Esophagus squamous epithelium (tissue), 5 donors: ENCODE measurements at places on chromosomes 1 and 21.

- H3K27me3 ChIP-seq = no peaks in the 10 kb centered on the region
- H3K36me3 ChIP-seq = no peaks in the 10 kb centered on the region
- DNase-seq = no peak
- H3K4me3 ChIP-seq = no peak overlapping the region
- H3K4me1 ChIP-seq = no peaks in the 10 kb centered on the region
These were observed 316.3 kb downstream of the KCNH1 start for GRCh38 chr1:210817385-210818275.

- no peak for DNase-seq
- no peaks in the 10 kb centered on the region for H3K36me3 ChIP-seq
- no peaks in the 10 kb centered on the region for H3K4me1 ChIP-seq
These were observed 247.9 kb downstream of the NPHP4 start for GRCh38 chr1:5744341-5744740.

- no peaks in the 10 kb centered on the region for H3K27me3 ChIP-seq
- H3K36me3 ChIP-seq = no peaks in the 10 kb centered on the region
- H3K4me1 ChIP-seq = no peaks in the 10 kb centered on the region
- no peak overlapping the region for H3K4me3 ChIP-seq
- H3K27ac ChIP-seq = no peak overlapping the region
- DNase-seq = no peak
These were observed 100.0 kb upstream of the SERTAD4 start for GRCh38 chr1:210132582-210132981.

DNA sequence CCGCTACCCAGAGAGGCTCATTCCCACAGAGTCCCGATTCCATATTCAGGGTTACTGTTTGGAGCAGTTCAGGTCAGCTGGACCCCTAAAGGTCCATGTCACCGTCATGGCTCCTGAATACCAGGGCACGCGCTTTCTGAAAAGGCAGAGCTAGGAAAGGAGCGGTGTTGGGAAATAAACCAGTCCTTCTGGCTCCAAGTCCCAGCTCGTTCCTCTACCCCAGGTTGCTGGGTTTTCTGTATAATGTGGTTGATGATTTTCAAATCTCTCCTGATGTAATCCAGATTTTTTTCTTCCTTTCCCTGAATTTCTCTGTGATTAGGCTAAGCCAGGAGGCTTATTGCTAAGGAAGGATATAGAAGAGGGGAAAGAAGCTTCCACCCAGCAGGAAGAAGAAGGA lies 14.0 kb upstream of the PKP1 start:
- H3K27me3 ChIP-seq = peaks cover 28% of the 10 kb centered on the region
- peak overlapping the region; percentile 75 for H3K27ac ChIP-seq
- DNase-seq = no peak

DNA sequence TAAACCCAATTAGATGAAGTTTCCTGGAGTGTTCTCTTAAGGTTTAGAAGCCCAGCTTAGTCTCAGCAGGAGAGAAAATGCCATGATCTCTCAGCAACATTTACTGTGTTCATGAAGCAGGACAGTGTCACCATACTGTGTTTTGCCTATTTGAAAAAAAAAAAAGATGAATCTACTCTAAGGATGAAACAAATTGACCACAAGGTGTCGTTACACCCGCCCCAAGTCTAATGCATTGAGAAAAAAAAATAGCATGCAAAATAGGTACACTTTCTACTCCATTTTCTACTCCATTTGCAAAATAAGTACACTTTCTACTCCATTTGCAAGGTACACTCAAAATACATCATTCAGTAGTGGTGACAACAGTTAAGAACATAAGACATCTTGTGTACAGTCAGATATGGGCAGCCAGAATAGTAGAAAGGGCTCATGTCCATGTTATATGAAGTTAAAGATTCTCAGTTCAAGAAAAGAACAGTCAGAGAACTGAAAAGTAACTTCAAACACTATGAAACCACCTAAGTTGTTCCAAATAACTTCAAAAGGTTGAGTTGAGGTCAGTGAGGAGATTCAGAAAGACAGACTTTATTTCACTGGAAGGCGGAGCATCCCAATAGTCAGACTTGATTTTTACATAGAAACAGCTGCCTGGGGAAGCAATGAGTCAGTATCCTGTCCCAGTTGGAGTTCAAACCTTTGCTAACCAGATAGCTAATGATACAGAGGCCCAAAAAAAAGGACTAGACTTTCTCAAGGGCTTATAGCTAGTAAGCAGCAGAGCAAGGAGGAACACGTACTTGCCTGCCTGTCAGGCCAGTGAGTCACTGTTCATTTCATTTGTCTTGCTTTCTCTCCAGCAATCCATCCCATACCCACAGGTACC lies 13.3 kb downstream of the PLPPR5 start:
- no peaks in the 10 kb centered on the region for H3K27me3 ChIP-seq
- H3K27ac ChIP-seq = no peak overlapping the region
